Activated T-helper 1 cell treated with anti-CD3 and anti-CD28 coated beads, Interleukin-2, amount 50 U/mL, for 16 hours (primary cell): ENCODE measurements at places on chromosomes 11 and 22.

DNA sequence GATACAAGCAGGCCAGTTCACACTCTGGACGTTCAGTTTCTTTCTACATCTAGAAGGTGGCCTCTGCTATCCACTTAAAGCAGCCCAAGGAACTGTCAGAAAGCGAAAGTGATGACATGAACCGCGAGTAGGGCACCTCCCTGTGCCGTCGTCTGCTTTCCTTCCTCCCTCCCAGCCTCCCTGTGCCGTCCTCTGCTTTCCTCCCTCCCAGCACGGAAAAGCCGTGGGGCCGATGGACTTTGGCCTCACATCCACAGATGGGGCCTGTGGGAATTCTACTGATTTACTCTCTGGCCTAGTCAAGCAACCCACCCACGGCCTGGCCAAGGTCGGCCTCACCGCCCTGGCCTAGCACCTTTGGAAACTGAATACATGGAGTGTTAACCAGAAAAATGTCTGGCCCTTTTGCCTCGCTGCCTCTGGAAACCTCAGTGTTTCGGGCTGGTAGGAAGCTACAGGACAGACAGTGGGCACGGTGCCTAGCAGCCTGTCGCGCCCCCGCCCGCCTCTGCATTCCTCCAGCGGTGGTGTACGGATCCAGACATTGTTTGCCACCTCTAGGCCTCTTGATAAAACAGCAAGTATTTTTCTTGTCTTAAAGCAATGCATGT, 14.2 kb downstream of the PEX26 start:
- DNase-seq, result no peak

DNA sequence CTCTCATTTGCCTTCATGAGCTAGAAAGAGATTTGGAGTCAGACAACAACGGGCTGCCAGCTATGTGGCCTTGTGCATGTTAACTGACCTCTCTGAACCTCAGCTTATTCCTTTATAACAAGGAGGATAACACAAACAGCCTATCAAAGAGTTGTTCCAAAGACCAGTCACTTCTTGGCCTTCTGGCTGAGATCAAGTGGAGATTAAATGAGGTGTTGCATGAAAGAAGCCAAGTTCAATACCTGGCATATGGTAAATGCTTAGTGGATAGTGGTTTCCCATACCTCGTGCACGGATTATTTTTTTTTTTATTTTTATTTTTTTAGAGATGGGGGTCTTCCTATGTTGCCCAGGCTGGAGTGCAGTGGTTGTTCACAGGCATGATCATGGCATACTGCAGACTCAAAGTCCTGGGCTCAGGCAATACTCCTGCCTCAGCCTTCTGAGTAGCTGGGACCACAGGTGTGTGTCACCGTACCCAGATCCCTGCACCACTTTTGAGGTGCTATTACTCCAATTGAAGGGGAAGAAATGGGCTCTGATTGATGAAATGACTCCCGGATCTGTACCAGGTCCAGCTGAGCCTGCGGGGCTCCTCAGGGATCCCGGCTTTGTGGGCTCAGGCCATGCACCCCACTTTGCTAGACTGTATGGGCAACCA, 4.9 kb downstream of the LGALS1 start:
- DNase-seq, result no peak

- DNase-seq, result no peak
Measured at GRCh38 chr11:14340721-14341120, 18.3 kb downstream of the RRAS2 start.

- no peak for DNase-seq
Measured at GRCh38 chr11:15613251-15613650, 498.5 kb downstream of the INSC start.

GRCh38 chr22:30557243-30557642, 10.7 kb upstream of the SEC14L6 start:
- DNase-seq, result no peak

DNA sequence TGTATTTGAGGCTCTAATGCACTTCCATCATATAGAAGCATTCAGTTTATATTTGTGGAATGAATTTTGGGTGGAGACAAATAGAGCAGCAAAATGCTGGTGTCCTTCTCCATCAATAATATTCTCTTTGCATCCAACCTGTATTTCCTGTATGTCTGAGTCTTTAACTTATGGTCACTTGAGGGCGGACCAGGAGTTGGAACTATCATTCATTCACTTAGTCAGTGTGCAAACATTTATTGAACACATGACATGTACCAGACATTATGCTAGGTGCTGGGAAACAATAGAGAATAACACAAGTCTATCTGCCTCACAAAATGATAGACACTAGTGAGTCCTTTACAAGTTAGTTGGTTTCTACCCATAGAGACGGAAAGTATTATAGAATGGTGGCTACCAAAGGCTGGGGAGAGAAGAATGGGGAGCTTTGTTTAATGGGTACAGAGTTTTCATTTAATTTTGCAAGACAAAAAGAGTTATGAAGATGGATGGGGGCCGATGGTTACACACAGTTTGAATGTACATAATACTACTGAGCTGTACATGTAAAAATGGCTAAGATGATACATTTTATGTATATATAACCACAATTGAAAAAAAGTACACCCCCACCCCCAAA, 4.6 kb upstream of the TMEM123 start:
- DNase-seq, result no peak

GRCh38 chr11:69509846-69510390, 28.5 kb downstream of the LINC01488 start:
- DNase-seq, result no peak

GRCh38 chr11:12540913-12541582, 133.2 kb upstream of the TEAD1 start:
- DNase-seq, result no peak

DNA sequence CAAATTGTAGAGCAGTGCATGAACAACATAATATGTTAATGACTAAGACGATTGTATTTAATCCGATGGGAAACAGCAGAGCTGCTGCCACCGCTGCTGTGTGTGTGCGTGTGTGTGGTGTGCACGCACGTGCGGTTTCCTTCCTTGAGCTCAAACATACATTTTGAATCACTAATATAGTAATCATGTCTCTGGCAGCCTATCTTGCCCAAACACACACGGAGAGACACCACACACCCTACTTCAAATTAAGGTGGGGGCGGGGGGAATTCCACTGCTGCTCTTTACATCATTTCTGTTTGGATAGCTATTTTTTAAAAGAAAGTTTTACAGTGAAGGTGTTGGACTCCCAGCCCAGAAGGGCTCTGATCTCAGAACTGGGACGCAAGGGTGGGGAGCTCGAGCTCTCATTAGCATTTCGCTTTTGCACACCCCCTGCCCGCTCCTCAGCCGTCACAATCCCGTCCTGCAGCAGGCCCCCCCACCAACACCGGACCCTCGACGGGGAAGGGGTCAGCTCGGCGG, 651 bp upstream of the FAM83F start:
- peak; percentile 11 for DNase-seq

- no peak for DNase-seq
Measured at GRCh38 chr11:119178166-119178680, 7.1 kb upstream of the NHERF4 start.

GRCh38 chr22:19631899-19632667, 82.2 kb upstream of the SEPTIN5 start:
- DNase-seq, result no peak

DNA sequence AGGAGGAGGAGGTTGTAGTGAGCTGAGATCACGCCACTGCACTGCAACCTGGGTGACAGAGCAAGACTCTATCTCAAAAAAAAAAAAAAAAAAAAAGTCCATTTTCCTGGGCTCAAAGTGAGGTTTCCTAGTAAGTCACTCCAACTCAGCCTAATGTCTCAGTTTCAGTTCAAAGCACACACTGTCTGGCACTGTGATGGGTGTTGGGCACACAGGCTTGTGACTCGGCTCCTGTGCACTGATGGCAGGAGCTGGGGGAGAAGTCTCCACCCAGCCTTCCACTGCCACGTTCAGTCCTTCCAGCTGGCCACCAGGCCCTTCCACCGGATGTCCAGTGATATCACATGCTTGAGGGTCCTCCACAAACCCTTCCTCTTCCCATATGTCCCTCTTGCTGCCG, 186.0 kb downstream of the CEP164 start:
- no peak for DNase-seq

GRCh38 chr22:23969071-23969470, 2.4 kb downstream of the DDTL start:
- no peak for DNase-seq

DNA sequence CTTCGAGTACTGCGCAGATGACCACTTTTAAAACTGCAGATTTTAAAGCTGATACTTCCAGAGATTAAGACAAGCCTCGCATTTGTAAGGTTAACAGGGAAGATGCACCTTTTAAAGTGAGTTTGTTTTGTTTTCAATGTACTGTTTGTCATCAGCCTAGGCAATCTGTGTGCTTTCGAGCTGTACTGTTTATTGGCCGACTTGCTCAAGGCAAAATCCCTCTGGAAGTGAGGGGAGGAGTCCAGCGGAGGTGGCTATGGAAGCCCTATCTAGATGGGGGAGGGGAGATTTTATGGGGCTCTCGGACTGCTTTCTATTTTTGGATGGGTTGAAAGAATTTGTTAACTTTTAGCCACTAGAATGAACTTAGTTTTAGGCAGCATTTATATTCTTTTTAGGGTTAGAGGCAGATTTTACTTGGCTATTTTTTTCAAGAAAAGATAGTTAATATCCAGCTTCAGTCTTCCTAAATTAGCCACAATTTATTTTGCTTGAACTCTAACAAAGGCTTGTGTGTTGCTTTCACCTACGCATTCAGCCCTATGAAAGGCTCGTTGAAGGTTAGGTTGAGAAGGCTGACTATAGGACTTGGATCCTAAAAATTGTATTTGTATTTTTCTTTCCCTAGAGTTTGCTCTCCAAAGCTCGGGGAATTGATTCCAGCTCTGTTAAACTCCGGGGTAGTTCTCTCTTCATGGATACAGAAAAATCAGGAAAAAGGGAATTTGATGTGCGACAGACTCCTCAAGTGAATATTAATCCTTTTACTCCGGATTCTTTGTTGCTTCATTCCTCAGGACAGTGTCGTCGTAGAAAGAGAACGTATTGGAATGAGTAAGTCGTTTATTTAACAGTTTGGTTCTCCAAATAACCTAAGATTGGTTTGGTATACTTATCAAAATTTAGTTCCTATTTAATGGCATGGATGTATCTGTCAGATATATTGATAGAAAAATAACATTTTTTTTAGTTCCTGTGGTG, 2.1 kb downstream of the WEE1 start:
- no peak for DNase-seq

DNA sequence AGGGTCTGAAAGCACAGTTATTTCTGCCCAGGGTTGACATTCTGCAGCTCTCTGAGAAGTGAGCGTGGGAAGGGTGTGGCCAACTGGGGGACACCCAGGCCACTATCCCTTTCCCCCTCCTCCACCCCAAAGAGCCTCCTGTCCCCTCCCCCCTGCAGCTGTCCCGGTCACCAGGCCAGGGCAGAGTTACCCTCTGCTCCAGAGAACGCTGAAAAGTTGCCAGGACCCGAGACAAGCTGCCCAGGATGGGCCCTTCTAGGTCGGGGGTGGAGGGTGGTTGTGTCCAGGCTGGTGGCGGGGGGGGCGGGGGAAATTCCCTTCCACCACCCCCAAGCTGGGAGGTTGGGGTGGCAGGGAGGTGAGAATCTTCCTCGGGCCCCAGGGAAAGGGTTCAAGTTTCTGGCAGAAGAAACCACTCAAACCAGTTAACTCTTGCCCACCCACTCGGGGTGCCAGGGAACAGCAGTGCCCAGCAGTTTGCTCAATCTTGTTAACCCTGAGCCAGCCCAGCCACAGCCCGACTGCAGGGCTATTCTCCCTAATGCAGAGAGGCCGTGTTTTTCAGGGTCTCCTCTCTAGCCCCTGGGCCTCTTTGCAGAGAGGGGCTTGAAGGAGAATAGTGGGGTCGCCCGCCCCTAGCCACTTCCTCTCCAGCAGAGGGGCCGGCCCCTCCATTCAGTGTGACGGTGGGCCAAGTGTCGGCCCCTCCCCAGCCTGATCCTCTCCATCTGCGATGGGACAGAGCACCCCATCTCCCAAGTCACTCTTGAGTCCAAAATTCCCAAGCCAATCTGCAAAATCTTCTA, 697 bp downstream of the LGALS1 start:
- no peak for DNase-seq

GRCh38 chr22:49705216-49705971, 122.3 kb downstream of the BRD1 start:
- DNase-seq, result no peak

- no peak for DNase-seq
Measured at GRCh38 chr11:72988821-72989220, 153.3 kb downstream of the FCHSD2 start.

DNA sequence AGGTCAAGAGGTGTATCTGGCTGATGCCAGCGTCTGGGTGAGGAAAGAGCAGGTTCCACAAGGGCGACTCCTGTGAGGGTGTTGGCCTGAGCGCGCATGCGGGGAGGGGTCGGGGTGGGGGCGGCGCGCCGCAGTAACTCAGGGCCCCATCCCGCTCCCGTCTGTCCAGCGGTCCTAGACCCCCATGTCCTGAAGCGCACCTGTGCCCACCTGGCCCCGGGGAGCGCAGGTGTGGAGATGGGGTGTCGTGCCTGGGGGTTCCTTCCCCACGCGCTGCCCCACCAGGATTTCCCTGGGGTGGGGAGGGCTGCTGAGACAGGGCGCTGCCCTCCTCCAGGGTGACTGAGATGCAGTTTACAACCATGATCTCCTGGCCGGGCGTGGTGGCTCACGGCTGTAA, 20.9 kb downstream of the RNH1 start:
- DNase-seq, result no peak

GRCh38 chr11:19366992-19367709, 126.4 kb upstream of the E2F8 start:
- no peak for DNase-seq

DNA sequence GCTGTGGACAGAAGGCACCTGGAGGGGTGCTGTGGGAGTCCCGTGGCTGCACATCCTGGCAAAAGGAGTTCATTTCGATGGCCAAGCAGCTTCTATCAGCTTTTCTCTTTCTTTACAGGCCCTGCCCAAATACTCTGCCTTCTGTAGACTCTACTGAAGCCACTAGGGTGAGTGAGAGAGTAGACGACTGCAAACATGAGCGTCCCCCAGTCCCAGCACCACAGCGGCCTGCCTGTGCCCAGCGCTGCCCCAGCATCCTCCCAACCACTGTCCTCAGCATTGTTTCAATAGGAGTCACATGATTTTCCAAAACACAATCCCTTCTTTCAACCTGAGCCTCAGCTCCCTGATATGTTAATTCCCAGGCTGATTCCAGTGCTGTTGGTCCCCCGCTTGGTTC, 110.0 kb downstream of the KIRREL3 start:
- DNase-seq, result no peak

- no peak for DNase-seq
Measured at GRCh38 chr11:126415669-126416420, 60.4 kb downstream of the ST3GAL4 start.

GRCh38 chr11:57935402-57936049, 88.2 kb upstream of the OR9Q1 start:
- no peak for DNase-seq

DNA sequence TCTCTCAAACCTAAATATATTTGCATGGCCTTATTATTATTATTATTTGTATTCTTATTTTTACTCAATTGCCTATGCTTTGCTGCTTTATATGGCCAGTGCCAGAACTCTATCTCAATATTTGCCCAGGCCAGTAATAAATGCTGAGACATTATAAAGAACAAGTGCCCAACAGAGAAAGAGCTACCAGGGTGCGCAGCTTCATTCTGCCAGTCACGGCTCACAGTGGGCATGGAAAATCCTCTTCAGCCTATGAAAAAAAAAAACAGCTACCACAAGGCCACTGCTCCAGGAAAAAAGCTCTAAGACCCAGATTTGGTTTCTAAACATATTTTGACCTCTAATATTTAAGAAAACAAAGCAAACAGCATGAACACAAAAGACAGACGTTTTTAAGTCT, 1223.6 kb downstream of the LRRC4C start:
- no peak for DNase-seq
